Tibial artery (tissue), 4 donors: ENCODE measurements at places on chromosomes 7 and 10.

DNA sequence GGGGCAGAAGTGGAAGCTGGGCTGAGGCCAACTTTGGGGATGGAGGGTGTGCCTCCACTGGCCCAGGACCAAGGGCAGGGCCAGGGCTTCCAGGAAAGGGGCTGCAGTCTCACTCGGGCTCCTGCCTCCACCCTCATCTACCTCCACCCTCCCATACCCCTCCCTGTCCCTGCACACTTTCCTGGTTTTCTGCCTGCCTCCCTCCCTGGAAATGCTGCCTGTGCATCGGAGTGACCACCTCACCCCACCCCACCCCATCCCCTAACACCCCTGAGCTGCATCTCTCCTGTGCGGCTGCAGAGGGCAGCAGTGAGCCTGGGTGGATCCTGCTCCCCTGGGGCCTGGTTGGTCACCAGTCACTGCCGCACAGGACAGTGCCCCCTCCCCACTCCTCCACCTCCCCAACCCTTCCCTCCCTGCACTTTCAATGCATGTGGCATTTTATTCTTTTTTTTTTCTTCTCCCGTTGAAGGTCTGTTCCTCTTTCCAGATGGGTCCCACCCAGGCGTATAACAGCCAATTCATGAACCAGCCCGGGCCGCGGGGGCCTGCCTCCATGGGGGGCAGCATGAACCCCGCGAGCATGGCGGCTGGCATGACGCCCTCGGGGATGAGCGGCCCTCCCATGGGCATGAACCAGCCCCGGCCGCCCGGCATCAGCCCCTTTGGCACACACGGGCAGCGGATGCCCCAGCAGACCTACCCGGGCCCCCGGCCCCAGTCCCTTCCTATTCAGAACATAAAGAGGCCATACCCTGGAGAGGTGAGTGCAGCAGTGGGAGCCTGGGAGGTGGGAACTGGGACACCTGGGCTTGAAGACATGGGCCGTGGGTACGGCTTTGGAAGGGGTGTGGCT is 54.1 kb upstream of the PPIF start:
- DNase-seq = no peak

GRCh38 chr7:39709029-39709428 is 85.7 kb downstream of the RALA start:
- no peak for DNase-seq

- DNase-seq = no peak
Observed at GRCh38 chr10:30170814-30171213, 111.4 kb upstream of the JCAD start.

DNA sequence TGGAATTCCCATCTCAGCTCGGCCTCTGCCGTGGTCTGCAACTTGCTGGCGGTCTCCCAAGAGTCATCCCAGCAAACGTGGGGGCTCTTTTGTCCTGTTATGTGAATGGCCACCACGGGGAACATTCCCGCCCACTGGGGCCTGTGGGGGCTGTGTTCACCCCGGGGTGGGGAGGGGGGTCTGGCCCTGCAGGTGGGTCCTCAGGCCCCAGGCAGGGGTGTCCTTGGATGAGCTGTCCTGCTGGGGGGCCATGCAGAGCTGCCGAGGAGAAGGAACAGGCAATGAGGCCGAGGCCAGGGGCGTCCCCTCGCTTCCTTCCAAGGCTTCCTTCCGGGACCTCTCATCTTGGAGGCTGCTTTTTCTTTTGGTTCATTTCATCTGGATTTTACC is 24.4 kb upstream of the PITRM1 start:
- no peak for DNase-seq

DNA sequence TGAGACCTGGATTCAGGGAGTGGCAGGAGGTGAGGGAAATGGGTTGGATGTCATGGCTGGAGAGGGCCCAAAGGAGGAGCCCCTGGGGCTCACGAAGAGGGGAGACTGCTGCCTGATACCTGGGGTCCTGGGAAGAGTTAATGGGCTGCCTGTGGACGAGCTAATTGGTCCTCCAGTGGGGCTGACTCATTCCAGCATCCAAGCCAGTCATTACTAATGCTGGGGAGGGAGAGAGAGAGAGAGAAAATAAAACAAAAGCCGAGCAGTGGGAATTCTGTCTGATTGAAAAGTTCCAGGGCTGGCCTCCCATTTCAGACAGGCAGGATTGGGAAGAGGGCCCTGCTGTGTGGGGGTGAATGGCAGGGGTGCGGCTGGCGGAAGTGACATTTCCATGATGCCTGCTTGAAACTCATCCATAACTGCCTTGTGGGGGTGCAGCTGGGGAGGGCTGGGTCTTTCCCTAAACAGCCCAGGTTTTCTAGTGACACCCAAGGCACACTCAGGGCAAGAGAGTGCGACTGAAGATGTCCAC is 297.8 kb downstream of the RPS24 start:
- DNase-seq = peak; percentile 39

DNA sequence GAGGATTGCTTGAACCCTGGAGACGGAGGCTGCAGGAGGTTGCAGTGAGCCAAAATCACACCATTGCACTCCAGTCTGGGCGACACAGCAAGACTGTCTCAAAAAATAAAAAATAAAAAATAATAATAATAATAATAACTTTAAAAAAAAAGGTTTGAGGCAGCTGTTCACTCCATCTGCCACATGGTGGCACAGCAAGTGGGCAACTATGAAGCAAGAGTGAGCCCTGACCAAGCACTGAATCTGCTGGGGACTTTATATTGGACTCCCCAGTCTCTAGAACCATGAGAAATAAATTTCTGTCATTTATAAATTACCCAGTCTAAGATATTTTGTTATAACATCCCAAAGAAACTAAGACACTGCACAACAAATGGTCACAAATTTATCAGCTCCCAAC is 14.6 kb upstream of the BRI3 start:
- DNase-seq = no peak

GRCh38 chr10:52357971-52358370 is 43.9 kb downstream of the DKK1 start:
- no peak for DNase-seq

GRCh38 chr10:35643151-35644049 is 1.3 kb upstream of the FZD8 start:
- peak; percentile 78 for DNase-seq

GRCh38 chr7:138875794-138876193 is 77.8 kb upstream of the ATP6V0A4 start:
- no peak for DNase-seq

GRCh38 chr10:97584798-97585438 is 729 bp downstream of the HOGA1 start:
- DNase-seq = no peak
